Amniotic stem cell (primary cell): ENCODE measurements at places on chromosomes 2 and 18.

GRCh38 chr18:31837879-31838278 lies 77.2 kb upstream of the SLC25A52 start:
- no peak for DNase-seq

- no peak for DNase-seq
These were observed 8.1 kb downstream of the SEPTIN2 start for GRCh38 chr2:241323778-241324177.

- no peak for DNase-seq
These were observed 40.3 kb downstream of the LHCGR start for GRCh38 chr2:48715042-48715899.

GRCh38 chr2:217000406-217000805 lies 140.5 kb upstream of the TNP1 start:
- no peak for DNase-seq
